ENCODE measurements at places on chromosomes 7 and 10.

GRCh38 chr7:121795736-121796135 is 77.2 kb upstream of the PTPRZ1 start:
- no peak for DNase-seq

- DNase-seq: no peak
Observed at GRCh38 chr10:57917019-57917418, 350.7 kb downstream of the IPMK start.

- no peak for DNase-seq
Observed at GRCh38 chr7:103902917-103903316, 86.5 kb downstream of the RELN start.

- no peak for DNase-seq
Observed at GRCh38 chr7:35253460-35253709, 515 bp downstream of the TBX20 start.

- DNase-seq: no peak
Observed at GRCh38 chr7:26328498-26329390, 37.1 kb downstream of the SNX10 start.

DNA sequence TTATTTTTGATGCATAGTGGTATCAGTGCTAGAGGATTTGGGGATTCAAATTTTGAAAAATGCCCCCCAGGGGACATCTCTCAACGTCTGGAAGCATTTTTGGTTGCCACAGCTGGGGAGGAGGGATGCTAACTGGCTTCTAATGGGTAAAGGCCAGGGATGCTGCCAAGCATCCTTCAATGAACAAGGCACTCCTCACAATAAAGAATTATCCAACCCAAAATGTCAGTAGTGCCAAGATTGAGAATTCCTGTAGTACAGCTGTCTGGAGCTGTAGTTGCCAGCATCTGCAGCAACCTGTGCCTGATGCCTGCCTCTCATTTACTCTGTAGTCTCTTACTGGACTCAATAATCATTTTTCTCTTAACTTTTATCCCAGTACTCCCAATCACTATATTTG is 53.5 kb downstream of the SEPTIN7 start:
- DNase-seq: no peak

DNA sequence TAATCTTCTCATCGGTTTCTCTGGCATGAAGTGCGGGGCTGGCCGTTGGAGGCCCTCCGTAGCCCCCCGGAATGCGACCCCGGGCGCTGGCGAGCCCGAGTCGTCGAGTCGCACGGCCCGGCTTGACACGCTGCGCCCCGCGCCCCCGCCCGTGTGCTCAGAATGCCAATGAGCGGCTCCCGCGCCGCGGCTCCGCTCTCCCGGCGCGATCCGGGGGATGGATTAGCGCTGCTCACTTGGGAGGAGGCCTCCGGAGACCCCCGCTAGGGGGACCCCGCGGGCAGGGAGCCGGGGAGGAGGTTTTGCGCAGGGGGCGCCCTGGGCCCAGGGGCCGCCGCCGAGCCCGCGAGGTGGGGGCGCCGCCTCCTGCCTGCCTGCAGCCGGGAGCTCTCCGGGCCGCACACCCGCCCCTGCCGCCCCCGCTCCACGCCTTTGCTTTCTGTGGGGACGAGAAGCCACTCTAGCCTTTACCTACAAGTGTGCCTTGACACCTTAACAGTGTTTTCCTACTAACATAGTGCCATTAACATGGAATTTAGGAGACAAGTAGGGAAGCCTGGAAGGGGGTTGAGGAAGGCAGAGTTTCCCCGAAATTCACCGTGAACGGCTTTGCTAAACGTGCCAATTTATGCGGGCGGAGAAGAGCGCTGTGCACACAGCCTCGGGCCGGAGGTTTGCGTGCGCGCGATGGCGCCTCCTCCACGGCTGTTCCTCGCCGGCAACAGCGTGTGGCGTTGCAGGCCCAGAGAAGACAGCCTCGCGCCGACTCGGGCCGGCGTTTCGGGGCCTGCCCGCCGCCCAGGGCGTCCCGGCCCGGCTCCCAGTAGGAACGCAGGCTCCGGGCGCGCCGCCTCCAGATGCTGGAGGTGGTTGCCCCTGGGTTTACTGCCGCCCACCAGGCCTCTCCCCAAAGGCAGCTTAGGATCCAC is 7.1 kb downstream of the SHH start:
- DNase-seq: peak; percentile 31

- DNase-seq: no peak
Observed at GRCh38 chr7:1709900-1710299, 39.8 kb downstream of the ELFN1 start.

DNA sequence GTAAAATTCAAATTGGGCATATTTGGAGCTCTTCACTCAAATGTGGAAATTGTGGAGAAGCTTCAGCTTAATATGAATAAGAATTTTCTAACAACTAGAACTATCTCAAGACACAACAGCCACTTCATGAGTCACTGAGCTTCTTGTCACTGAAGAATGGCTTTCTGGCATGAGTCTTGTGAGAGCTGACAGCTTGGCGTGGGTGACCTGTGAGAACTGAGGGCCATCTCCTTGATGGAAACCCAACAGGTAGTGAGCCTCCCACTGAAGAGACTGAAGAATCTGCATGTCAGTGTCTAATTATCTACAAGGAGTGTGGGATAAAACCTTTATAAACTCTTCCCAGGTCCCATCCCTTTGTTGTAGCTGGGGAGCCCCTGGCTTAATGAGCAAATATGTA is 66.0 kb downstream of the CLEC2L start:
- DNase-seq: no peak

DNA sequence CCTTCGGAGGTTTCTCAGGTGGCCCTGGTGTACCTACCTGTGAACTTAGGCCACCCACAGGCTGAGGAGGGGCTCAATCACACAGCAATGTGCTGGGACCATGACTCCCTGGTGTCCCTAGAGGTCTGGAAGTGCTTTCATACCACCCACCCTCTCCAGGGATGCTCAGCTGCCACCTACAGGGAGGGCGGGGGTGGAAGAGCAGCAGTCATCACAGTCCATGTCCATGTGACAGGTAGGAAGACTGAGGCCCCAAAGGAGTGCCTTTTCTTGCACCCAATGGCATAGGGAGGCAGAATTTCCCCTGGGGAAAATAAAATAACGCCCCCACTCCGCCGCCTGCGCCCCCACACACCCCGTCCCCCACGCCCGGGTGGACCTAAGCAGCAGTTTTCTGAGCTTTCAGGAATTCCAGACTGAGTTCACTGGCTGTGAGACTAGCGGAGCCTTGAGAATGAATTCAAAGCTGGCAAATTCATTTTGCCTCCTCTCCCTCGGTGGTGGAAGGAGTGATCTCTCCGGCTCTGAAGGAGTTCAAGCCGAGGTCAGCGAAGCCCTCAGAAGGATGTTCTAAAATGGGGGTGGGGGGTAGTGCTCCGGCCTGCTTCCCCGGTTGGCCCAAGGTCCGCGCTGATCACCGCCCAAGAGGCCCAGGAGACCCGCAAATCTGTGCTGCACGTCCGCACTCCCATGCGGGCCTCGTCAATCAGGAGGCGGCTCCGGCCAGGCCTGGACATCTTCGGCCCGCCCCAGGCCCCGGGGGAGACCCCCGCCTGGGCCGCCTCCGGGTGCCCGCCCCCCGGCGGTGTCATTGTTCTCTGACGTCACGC is 2.1 kb upstream of the ZMIZ1 start:
- DNase-seq: no peak

DNA sequence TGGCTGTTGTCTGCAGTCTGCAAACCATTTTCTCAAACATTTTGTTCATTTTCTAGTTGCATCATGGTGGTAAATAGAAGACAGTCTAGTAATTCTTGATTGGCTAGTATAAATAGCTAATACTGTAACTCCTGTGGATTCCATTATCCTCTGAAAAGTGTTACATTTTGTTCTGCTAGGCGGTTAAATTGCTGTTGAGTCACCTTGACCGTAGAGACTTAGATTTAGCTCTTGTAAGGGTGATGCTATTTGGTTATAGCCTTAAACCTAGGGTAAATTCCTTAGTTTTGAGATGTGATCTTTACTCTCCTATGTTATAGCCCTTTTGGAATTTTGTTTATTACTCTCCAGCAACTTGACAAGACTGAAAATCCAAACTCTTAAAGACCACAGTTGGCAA is 58.8 kb downstream of the SHOC2 start:
- no peak for DNase-seq

DNA sequence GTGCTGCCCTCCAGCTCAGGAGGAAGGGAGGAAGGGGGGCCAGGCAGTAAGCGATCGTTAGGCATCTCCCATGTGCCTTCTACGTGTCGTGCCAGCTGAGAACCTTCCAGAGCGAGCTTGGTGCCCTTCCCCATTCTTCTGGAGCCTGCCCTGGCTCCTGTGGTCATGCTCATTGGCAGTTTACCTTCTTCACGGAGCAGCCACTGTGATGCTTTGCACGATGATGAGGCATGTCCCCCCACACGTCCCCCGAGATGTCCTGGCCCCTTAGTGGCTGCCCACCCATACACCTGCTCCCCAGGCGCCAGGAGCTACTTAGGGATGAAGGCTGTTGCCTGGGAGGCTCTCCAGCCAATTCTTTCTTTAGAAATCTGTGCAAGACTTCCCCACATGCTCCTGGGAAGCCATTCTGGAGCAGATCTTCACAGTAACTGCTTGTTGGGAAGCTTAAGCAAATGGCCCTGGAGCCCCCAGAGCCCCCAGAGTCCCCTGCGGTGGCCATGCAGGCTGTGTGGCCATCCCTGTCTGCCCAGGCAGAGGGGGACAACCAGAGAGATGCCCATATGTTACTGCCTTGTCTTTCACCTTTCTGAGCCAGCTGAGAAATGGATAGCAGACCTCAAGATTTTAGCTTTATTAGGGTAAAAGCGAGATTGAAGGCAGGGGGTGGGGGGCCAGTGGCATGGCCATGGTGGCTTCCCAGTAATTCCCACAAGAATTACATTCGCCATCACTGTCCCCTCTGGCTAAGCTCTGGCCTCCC is 199.0 kb downstream of the EBF3 start:
- DNase-seq: no peak

DNA sequence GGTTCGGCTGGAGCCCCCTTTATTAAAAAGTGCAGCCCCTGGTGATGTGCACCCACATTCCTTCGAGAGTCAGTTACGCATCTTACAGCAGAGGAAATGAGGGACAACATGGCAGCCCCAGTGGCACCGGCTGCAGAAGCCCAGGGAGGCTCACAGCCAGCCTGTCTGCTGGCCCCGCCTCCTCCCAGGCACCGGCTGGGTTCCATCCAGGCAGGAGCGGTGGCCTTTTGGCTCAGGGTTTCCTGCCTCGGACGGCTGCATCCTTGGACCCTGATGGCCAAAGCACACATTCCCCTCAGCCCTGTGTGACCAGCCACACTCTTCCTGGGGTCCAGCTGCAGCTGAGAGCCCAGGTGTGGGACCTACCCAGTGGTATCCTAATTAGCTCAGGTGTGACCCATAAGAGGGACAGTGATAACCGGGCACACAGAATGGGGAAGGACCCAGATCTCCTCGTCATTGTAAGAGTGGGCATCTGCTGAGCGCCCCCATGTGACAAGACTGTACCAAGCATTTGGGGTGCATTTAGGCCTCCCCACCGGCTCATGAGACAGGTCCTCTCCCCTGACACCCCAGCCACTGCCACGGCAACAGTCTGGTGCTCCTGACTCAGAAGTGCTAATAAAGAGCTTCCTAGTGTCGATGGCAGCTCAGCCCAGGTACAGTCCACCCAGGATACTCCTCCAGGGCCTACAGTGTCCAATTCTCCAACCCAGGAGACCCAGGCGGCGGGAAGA is 63.3 kb upstream of the CHST15 start:
- DNase-seq: no peak

DNA sequence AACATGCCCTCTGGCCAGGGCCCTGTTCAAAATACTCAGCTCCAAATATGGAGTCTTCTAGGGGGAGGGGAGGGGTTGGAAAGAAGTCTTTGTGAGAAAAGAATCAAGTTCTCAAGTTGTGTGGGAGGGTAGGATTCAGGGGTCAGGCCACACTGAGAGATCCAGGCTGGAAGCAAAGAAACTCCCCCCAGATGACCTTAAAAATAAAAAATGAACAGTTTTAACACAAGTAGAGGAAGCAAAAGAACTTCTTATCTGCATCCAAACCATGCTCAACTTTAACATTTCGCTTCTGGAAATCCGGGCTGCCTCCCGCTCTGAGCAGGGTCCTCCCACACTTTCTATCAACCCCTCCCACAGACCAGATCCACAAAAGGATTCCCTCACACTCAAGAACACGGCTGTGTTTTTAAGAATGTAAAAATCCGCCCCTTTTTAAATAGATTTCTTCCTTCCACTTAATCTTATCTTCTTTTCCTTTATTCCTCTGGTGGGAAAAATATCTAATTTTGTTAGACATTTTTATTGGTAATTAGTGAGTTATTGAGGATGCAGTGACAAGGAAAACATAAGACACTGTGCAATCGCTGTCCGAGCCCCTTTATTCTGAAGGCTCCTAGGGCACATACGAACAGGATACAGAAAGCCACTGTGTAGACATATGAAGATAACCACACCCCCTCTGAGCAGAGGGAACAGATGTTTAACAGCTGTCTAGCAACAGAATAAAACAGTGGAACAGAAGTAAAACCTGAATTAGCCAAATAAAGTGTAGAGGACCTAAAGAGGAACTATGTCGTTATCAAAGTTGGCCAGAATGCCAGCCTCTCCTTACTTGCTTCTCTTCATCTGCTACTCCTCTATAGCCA is 43.8 kb downstream of the CYTH3 start:
- DNase-seq: no peak

DNA sequence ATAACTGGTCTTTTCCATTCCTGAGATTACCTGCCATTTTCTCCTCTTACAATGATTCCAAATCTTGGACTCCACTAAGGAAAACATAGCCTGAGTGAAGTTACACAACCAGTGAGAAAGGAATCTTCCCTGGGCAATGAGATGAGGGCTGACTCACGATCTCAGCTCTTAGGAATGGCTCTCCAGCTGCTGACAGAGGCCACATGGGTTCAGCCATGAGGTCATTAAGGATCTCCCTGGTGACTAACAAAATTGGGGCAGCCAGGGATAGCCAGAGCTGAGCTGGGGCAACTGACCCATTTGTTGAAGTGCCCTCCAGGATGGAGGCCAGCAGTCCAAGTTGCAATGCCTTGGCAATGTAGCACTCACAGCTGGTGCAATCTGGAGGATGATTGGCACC is 78.7 kb upstream of the MKLN1 start:
- DNase-seq: no peak

DNA sequence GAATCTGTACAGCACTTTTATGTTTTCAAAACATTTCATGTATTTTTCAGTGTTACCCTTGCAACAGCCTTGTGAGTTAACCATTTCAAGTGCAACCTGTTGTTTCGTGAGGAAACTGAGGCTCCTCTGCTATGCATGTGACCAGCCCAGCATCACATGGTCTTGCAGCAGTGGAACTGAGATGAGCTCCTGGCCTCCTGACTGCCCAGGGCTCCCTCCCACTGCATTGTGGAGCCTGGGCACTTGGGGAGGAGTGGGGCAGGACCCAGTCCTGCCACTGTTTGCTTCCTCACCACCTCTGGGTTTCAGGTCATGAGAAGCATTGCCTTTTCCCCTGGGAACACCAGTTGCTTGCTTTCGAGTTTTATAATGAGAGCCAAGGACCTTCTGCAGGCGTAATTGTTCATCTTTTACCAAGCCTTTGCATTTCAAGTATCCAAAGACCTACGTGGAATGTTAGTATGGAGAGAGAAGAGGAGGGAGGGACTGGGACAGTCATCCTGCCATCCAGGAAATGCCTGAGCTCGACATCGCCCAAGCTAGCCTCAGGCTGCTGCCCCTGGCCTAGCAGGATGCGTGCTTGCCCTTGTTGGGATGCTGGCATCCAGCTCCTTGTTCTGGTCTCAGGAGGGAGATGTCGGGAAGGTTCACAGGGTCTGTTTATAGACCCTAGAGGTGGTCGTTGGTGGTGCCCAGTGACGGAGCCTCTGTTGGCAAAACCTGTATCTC is 32.3 kb upstream of the BHLHA15 start:
- no peak for DNase-seq
